Activated T-cell treated with anti-CD3 and anti-CD28 coated beads for 1 hour (primary cell): ENCODE measurements at places on chromosomes 6 and 20.

GRCh38 chr6:2624177-2624576 lies 126.5 kb downstream of the MYLK4 start:
- no peak for DNase-seq

DNA sequence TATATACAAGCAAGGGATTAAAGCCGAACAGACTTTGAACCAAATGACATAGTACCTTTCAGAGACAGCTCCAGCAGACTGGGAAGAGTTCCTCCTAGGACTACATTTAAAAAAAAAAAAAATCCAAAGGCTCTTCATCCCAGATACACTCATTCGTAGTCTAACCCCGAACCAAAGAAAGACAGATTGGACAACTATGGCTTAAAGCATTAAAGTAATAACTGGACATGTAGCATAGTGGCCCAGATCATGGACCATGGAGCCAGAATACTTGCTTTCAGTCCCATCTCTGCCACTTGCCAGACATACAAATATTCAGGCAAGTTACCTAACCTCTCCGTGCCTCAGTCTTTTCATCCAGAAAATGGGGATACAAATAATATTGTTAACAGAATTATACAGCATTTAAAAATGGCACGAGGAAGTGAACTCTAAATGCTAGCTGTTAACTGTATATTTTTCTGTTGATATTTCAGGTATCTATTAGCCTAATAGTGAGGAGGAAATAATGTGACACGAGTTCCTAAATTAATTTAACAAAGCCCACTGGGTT lies 123.7 kb downstream of the HIVEP2 start:
- DNase-seq: no peak

DNA sequence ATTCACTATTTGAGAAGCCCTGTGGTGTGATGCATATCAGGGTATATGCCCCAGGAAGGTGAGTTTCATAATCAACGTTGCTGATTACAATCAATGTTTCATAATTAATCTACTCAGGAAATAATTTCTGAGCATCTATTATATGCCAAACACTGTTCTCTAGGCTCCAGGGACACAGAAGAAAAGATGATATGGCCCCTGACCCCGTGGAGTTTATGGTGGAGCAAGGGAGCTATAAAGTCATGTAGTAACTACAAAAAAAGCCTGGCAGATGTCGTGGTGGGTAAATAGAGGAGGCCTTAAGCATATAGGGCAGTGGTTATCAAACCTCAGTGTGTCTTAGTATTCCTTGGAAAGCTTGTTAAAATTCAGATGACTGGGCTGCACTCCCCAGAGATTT lies 40.1 kb upstream of the BCAS1 start:
- no peak for DNase-seq

DNA sequence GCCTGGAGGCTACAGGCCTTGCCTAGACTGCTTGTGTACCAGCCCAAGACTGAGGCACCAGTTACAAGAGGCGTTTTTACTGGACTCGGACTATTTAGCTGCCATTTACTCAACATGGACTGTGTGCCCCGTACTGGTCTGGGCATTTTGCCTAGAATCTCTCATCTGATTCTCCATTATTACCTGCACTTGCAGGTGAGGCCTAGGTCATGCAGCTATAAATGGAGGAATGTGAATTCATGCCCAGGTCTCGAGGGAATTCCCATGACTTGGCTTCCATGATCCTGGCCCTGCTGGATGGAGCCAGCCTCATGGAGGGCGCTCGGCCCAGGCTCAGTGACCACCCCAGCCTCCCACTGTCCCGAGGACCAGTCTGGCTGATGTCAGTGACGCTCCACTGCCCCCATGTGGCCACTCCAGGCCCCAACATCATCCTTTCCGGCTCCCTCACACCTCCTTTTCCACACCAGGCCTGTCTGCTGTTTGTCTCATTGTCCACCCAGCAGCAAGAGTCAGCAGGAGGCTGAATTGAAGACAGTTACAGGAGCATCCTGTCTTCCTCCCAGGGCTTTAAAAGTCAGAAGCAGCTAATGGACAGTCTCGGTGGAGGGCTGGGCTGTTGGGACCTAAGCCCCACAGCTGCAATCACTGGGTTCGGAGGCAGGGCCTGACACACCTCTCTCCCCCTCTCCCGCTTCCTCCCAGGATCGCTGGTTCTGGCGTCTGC lies 8.7 kb downstream of the MMP24OS start:
- DNase-seq: peak; percentile 26

GRCh38 chr20:34964486-34964885 lies 8.8 kb downstream of the MYH7B start:
- no peak for DNase-seq

DNA sequence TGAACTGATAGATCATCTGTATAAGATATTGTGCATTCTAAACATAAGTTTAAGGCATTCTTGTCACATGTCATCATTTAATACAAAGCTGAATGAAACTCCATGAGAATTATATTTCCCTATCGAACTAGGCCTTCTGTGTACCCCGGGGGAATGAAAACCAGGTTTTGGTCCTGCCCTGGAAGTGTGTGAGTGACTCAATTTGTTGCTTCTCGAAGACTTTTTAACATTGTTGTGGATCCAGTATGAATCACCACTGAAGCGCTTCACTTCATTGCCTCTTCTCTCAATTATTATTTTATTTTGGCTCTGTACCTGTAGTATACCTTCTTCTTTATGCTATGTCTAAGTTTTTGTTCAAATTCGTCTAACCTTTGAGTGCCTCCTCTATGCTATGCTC lies 150.8 kb downstream of the GRIK2 start:
- no peak for DNase-seq

DNA sequence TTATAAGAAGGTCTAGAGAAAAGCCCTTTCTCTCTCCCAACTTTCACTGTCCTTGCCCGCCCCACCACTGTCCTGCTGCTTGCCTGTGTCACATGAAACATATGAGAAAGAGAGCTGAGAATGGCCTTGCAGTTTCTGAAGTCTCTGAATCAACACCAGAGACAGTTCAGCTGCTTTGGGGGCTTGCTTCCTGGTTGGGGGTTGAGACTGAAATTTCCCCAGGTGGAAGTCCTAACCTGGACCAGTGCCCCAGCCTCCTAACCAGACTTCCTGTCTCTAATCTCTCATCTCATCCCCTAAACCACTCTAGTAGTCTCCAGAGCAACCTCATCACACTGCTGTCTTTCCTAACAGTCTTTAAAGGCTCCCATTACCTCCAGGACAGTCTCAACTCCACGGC lies 10.7 kb downstream of the TRAM2 start:
- no peak for DNase-seq

DNA sequence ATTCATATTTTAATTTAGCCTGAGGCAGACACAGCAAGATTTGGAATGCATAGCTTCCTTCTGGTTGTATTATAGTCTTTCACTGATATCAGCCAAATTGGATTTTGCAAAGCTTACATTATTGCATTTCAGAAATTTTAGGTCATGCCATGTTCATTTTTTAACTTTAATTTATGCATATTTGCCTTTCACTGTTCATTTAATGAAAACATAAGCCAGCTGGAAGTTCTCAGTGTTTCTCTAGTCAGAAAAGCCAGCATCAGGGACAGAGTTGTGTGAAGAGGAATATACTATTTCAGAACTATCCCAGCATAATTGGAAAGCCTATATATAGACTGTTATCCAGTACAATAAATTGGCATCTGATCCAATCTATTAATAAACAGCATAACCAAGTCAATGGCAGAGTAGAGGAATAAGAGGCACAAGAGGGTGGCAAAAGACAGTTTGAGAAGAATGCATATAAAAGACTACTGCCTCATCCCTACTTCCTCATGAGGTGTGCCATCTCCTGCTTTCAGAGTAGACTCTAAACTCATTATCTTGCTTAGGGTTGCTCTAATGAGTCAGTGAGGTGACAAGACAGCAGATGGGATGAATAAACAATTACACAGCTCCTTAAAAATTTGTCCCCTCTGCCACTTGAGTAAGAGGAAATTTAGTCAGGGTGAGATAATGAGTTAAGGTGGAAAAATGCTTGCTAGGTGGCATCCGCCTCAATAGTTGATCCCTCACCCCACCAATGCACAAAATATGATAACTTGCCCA lies 159.8 kb upstream of the HCRTR2 start:
- no peak for DNase-seq

- no peak for DNase-seq
Observed at GRCh38 chr6:4848382-4849068, 72.3 kb downstream of the CDYL start.

DNA sequence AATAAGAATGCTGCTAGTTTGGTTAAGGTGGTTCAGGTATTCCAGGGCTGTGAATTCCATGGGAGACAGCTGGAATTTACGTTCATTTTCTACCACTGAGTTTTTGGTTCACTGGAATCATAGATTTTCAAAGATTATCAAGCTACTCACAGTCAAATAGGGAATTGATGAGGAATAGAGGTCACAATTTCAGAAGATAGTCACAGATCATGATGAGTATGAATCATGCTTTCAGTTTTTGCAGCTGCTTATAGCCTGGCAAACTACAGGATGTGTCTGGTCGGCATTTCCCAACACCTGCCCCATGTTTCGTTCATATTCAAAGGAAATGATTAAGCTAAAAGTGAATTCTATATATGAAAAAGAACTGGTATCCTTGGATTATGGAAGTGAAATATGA lies 58.7 kb downstream of the BCKDHB start:
- DNase-seq: no peak
